ENCODE measurements at places on chromosomes 12 and 14.

GRCh38 chr12:42109031-42109430 is 35.6 kb downstream of the GXYLT1 start:
- DNase-seq: no peak

GRCh38 chr14:81826081-81826480 is 292.4 kb upstream of the SEL1L start:
- DNase-seq: no peak

DNA sequence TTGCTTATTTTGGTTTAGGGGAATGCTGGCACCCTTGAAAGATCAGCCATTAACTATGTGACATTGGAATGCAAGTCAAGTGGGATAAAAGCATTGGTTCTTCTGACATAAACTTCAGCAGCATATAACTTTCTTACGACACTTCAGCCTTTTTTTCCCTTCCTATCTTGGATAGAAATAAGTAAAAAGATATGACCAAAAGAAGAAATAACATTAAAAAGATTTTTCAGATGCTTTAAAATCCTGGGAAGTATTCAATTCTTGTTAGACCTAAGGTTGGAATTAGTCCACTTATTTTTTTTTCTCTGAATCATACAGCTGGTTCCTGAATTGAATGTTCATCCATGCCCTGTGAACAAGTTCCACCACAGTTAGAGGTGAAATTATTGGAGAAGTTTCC is 85.6 kb upstream of the TSPAN8 start:
- DNase-seq: no peak

DNA sequence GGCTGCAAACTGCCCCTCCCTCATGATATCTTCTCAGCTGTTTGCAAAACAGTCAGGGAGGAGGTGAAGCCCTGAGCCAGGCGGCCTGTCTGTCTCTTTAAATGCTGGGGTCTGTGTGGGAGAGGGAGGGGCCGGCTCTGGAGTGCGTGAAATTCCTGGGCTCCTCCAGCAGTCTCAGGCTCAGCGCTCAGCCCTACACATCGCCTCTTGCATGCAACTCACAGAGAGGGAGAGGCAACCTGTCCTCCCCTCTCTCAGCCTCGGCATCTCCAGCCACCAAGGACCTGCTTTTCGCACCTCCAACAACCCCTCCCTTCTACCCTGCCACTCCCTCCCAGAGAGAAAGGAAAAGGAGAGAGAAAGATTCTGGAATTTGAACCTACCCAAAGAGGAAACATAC is at the start of gene NRXN3:
Gene NRXN3, plus strand, starts transcription at position 171 of the 400 bp plus-strand sequence. CDS start 72,721 bp downstream, outside the sequence.
- DNase-seq: no peak

GRCh38 chr14:36848213-36848612 is 186.6 kb downstream of the PAX9 start:
- DNase-seq: no peak

- DNase-seq: no peak
Observed at GRCh38 chr14:28294834-28295440, 471.6 kb upstream of the FOXG1 start.

DNA sequence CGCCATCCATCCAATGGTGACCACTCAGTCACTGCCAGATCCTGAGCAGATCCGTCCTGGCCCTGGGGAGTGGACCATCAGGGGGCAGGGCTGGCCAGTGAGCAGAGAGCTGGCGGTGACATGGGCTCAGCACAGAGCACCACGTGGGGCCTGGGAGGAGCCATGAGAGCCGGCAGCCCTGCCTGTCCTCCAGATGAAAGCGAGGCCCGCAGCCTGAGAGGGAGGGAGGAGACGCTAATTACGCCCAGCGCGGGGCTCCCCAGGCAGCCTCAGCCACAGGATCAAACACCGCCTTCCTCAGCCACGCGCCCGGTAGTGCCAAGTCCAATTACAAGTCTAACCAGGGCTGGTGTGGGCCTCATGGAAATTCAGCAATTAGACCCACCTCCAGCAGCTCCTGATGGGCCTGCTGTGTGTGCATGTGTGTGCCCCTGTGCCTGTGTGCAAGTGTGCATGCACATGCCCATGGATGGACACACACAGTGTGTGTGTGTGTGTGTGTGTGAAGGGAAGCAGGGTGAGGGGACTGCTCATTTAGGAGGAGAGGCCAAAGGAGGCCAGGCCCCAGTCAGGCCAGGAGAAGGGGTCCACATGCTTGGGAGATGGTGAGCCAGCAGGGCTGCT is 68.0 kb downstream of the KIF26A start:
- DNase-seq: no peak

- no peak for DNase-seq
Observed at GRCh38 chr12:42683933-42684801, 94.6 kb upstream of the PRICKLE1 start.

DNA sequence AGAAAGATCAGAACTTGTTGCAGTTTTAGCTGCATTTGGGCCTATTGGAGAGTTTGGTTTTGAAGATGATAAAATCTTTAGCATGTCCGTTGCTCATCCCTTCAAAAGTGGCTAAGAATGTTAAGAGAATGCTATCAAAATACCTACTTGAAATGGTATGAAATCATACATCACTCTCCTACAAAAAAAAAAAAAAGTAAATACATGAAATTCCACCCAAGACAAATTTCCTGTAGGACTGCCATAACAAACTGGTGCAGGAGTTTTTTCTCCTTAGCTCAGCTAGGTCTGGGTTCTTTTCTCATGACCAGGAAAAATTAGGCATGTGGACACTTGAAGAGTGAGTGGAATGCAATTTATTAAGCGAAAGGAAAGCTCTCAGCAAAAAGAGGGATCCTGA is 15.9 kb upstream of the FAR2 start:
- no peak for DNase-seq

GRCh38 chr14:102665621-102666020 is 73.2 kb downstream of the RCOR1 start:
- no peak for DNase-seq

- no peak for DNase-seq
Observed at GRCh38 chr14:83470466-83470865, 1936.8 kb upstream of the SEL1L start.

GRCh38 chr12:11879306-11879705 is 191.4 kb upstream of the BCL2L14 start:
- DNase-seq: no peak

- DNase-seq: no peak
Observed at GRCh38 chr12:47149146-47149545, 69.4 kb upstream of the AMIGO2 start.

DNA sequence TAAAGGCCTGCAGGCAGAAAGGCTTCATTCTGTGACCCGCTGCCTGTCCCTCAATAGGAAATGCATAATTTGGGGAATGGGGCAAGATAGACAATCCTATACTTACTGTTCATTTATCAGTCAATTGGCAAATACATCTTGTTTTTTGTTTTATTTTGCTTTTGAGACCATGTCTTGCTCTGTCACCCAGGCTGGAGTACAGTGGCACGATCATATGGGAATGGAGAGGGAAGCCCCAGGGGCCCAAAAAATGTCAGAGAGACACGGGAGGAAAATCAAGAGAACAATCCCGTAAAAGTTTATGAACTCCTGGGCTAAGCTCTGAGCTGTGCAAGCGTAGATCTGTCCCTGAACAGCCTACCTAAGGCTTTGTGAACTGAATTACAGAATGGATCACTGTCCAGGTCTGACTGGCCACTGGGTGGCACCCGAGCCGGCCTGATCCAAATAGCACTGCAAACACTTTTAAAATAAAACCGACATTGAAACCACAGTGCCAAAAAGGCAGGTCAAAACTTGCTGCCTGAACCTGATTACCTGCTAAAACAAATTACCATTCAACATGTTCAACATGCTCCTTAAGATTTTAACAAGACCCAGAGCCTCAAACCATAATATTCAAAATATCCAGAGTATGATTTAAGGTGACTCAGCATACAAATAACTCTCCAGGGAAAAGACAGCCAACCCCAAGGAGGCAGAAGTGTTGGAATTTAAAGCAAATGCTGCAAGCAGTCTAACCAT is 11.8 kb downstream of the COPS7A start:
- no peak for DNase-seq

DNA sequence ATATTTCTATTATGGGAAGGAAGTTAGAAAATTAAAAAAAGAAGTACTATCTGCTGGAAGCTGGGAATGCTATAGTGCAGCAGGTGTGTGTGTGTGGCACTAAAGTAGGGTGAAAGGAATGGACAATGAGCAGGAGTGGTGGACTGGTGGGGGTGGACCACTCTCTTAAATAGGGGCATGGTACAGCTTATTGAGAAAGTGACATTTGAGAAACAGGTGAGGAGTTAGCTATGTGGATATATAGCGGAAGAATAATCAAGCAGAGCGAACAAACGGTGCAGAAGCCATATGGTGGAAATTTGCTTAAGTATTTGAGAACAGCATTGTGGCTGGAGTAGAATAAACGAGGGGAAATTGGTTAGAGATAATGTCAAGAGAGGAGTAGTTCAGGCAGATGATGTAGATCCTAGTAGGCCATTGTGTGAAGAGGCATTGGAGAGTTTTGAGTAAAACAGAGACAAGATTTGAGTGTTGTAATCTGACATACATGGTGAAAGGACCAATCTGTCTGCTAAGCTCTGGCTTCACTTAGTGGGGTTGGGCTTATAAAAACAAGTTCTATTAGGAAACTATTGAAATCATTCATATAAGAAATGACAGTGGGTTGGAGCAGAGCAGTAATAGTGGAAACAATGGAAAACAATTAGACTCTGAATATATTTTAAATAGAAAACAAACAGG is 149.2 kb upstream of the SYT10 start:
- no peak for DNase-seq

- DNase-seq: no peak
Observed at GRCh38 chr12:117778656-117779055, 190.1 kb downstream of the KSR2 start.

- DNase-seq: no peak
Observed at GRCh38 chr12:132388379-132389015, 59.1 kb upstream of the GALNT9 start.

DNA sequence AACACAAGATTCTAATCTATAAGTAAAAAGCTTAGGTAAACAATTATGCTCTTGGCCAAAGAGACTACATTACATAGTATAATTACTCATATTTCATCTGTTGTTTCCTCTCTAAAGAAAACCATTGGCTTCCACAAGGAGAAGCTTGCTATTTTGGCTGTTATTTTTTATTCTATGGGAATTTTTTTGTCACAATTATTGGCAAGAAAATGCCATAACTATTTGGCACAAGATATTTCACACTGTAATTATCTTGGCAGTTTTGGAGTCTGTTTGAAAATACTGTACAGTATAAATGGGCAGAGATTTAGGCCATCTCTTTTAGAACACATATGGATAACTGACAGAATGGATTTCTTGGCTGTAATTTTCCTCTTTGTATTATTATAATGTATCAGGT is 51.2 kb downstream of the KCNH5 start:
- DNase-seq: no peak

DNA sequence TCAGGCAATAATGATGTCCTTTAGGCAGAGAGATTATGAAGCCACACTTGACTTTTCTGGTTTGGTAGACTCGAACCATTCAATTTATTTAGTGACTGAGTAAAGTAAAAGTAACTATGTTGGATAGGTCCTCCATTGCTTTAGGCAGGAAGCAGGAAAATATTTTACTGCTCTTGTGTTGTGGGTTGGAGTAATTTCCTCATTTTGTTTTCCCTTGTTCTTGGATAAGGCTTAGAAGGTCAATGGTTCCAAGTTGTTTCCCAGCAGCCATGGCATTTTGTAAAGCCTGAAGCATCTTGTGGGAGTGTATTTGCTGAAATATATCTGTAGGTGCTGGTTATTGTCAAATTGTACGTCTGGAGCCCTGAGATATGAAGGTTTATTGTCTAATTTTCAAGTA is 161.2 kb upstream of the SLC38A2 start:
- DNase-seq: no peak

DNA sequence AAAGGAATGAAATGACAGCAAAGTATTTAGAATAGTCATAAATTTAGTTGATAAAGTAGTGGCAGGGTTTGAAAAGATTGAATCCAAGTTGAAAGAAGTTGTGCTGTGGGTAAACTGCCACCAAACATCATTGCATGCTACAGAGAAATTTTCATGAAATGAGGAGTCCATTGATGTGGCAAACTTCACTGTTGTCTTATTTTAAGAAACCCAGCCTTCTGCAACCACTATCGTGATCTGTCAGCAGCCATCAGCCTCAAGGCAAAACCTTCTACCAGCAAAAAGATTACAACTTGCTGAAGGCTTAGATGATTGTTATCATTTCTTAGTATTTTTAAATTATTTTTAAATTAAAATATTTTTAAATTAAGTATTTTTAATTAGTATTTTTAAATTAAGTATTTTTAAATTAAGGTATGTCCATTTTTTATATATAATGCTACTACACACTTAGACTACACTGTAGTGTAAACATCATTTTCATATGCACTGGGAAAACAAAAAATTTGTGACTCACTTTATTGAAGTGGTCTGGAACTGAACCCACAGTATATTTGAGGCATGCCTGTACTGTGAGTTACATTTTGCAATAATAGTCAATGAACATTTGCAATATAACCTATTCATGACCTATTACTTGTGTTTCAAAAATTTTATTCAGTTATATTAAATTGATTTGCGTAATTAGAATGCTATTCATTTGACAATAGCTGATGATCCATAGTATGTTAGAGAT is 67.2 kb upstream of the SYT1 start:
- no peak for DNase-seq

DNA sequence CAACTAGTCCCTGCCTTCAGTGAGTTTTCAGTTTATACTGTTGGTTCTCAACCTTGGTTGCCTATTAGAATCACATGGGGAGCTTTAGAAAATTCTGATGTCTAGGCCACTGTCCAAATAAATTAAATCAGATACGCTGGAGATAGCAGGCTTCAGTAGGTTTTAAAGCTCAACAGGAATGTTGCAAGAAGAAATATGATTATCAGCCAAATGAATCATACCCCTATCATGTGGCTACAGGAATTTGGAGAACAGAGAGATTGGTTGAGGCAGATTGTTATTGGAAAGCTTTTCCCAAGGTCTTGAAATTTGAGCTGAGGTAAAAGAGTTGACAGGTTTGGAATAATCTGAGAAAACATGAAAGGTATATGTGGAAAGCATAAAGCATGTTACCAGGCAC is 125.3 kb downstream of the WIF1 start:
- no peak for DNase-seq

GRCh38 chr12:112421363-112421762 is 2.6 kb downstream of the PTPN11 start:
- DNase-seq: no peak

DNA sequence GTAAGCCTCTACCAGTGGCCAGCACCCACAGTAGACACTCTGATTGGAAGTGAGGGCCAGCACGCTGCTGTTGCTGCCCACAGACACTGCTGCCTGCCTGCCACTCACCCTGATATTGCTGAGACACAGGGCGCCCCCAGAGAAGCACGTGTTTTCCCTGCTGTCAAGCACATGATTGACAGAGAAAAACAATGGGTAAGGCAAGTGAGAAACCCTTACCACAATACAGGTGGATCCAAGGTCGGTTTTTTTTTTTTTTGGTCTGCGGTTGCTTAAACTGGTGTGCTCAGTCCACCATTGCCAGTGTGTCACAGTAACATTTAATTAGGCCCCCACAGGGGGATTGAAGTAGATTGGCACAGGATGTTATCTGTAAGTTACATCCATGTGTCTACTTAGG is 65.9 kb downstream of the WDR20 start:
- no peak for DNase-seq

- no peak for DNase-seq
Observed at GRCh38 chr12:57626111-57626920, 6.7 kb downstream of the B4GALNT1 start.

GRCh38 chr12:94717656-94718055 is 67.3 kb upstream of the TMCC3 start:
- DNase-seq: no peak

Data from central memory CD8-positive, alpha-beta T cell (primary cell).